WTC11 (cell line): ENCODE measurements at places on chromosomes 12 and 14. TPM values are rescaled to one million over a fixed set of nuclear protein-coding genes. Genes with fewer than 3 reads are reported as not detected.

The TPH2 gene
- total RNA-seq, result 0.55 to 0.83 TPM (median 0.64 TPM) in 3 replicates

The P2RX4 gene
- total RNA-seq, result 13.9 to 14.6 TPM (median 14.3 TPM) in 3 replicates

The LRP10 gene
- 18.4 to 24.0 TPM (median 19.0 TPM) in 3 replicates for total RNA-seq

The HELB gene
- 9.7 to 12.5 TPM (median 10.2 TPM) in 3 replicates for total RNA-seq

The ACSS3 gene
- 18.6 to 20.7 TPM (median 20.2 TPM) in 3 replicates for total RNA-seq

The ALG10B gene
- total RNA-seq, result 2.8 to 3.5 TPM (median 3.3 TPM) in 3 replicates

The PROX2 gene
- total RNA-seq, result 0.04 to 0.27 TPM in 2 of 3 replicates, not detected in the other

The MIP gene
- not detected in 3 replicates for total RNA-seq

The CCDC175 gene
- total RNA-seq, result 0.16 to 0.27 TPM in 2 of 3 replicates, not detected in the other

The NGB gene
- total RNA-seq, result 0.14 to 0.46 TPM (median 0.33 TPM) in 3 replicates
